ENCODE measurements at places on chromosomes 3 and 15.

DNA sequence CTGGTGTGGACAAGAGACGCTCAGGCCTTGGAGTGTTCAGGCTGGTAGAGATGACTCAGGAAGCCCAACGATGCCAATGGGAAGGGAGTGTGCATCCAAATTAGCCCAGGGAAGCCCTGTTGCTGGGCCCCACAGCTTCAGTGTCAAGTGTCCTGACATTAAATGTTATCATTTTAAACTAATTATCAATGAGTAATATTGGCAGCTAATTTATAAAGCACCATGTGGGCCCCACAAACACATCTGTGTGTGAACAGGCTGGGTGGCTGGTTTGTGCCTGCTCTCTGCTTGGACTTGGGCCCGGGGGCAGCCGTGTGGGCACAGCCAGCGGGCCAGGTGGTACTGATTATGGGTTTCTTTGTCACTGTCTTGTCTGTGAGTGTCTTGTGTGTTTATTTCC, 15.0 kb downstream of the FBLN2 start:
- no peak for DNase-seq

DNA sequence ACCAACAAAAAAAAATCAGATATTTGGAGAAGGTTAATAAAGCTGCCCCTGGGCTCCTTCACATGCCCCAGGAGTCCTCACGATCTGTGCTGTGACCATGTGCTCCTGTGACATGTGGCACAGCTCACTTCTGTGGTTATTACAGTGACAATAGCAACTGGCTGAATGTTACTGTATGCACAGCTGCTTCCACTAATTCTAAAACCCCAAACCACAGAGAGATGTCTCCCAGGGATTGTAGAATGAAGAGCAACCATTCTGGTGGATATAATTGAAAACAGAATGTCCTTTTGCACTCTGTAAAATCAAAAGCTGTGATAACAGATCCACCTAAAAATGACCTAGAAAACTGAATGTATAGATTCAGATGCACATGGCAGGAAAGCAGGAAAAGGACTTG, 489.2 kb upstream of the CNTN4 start:
- DNase-seq: no peak

DNA sequence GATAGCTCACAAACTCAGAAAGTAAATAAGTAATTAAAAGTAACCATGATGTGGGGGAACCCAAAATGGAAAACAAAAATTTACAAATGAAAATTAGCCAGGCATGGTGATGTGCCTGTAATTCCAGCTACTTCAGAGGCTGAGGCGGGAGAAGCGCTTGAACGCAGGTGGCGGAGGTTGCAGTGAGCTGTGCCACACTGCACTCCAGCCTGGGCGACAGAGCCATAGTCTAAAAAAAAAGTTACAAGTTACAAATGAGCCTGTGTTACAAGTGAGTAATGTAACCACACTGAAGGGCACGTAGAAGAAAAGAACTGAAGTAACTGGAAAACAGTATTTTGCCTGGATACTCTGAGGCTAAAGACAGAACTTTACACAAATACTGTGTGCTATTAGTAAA, 11.3 kb downstream of the EXOSC7 start:
- DNase-seq: no peak

DNA sequence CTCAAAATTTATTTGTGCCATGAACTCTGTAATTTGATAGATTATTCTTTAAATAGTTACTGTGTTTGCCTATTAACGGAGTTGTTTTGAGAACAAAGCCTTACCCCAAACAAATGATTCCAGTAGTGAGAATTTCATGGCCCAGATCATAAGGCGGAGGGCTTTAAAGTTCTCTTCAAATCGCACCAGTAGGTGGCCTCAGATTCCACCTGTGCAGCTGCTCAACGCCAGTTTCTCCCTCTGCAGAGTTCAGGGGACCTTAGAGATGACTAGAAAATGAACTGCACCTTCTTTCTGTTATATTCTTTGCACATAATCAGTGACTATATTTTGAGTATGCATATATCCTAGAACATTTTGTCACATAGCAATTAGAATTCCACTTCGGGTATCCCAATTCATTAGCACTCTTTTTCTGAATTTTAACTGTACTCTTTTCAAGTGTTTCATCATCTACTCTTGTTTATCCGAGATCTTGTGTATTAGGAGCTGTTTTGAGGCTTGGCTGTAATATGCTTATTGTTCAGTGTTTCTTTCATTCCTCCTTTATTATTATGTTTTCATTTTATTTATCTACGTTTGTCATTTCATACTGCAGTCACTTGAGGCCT, 232.6 kb upstream of the CHRM5 start:
- peak; percentile 11 for DNase-seq

- DNase-seq: no peak
Observed at GRCh38 chr3:69370156-69370883, 15.6 kb downstream of the FRMD4B start.

DNA sequence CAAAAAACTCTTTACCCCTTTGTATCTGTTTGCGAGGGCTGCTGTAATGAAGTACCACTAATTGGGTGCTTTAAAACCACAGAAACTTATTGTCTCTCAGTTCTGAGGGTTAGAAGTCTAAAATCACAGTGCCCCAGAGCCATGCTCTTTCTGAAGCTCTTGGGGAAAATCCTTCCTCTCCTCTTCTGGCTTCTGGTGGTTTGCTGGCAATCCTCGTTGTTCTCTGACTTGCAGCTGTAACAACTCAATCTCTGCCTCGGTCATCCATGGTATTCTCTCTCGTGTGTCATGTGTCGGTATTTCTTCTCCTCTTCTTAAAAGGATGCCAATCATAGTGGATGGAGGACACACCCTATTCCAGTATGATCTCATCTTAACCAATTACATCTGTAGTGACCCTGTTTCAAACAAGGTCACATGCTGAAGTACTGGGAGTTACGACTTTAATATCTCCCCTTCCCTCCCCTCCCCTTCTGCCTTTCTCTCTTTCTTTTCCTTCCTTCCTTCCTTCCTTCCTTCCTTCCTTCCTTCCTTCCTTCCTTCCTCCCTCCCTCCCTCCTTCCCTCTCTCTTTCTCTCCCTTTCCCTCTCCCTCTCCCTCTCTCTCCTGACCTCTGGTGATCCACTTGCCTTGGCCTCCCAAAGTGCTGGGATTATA, 6.5 kb upstream of the ARL8B start:
- no peak for DNase-seq

DNA sequence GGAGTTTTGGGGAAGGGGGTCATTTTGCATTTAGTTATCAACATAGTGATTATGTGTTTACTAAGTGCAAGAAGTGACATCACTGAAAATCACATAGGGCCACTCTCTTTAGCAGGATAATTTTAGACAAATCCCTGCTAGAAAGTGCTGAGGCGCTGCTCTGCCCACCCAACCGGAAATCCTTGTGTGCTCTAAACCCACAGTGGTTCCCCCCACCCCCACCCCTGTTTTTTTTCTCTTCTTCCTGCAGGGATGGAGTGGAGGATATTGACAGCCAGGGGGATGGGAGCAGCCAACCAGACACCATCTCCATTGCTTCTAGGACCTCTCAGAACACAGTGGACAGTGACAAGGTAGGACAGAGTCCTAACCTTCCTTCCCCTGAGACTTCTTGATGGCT, 234.2 kb upstream of the UMPS start:
- no peak for DNase-seq

- DNase-seq: peak; percentile 14
Observed at GRCh38 chr3:52240059-52240885, 1.3 kb upstream of the TWF2 start.

DNA sequence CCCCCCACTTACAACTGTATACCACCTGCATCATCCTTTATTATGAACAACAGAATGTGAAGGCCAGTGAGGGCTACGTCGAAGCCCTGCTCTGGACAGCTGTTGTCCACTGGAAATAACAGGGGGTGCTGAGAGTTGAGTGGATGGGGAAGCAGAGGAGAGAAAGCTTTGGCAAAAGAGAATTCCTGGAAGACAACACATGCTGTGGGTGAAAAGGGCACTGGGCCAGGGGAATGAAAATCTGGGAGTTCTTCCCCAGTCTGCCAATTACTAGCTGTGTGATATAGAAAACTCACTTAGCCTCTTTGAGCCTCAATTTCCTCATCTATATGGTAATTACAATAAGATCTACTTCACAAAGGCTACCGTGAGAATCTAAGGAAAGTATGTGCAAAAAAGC, 40.7 kb downstream of the FSTL1 start:
- DNase-seq: no peak

- no peak for DNase-seq
Observed at GRCh38 chr15:45534821-45535220, 12.3 kb upstream of the SLC30A4 start.

- peak; percentile 41 for DNase-seq
Observed at GRCh38 chr3:120561251-120562045, 34.7 kb upstream of the NDUFB4 start.

GRCh38 chr3:10822708-10823515, 6.9 kb downstream of the SLC6A11 start:
- no peak for DNase-seq

DNA sequence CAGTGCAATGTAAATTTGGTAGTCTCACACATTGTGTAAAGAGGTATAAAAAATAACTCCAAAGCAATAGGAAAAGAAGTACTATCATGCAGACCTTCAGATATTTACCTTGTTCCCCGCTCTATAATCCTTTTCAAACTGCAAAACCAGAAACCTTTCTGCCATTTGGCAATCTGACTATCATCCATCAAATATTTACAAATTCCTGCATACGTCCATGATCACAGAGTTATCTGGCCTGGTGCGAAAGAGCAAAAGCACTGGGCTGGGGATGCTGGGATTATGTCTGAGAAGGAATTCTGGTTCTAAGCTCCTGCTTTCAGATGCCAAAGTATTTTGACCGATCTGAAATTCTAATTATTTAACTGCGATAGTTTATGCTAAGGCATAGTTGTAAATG, 143.1 kb downstream of the RORA start:
- DNase-seq: no peak

DNA sequence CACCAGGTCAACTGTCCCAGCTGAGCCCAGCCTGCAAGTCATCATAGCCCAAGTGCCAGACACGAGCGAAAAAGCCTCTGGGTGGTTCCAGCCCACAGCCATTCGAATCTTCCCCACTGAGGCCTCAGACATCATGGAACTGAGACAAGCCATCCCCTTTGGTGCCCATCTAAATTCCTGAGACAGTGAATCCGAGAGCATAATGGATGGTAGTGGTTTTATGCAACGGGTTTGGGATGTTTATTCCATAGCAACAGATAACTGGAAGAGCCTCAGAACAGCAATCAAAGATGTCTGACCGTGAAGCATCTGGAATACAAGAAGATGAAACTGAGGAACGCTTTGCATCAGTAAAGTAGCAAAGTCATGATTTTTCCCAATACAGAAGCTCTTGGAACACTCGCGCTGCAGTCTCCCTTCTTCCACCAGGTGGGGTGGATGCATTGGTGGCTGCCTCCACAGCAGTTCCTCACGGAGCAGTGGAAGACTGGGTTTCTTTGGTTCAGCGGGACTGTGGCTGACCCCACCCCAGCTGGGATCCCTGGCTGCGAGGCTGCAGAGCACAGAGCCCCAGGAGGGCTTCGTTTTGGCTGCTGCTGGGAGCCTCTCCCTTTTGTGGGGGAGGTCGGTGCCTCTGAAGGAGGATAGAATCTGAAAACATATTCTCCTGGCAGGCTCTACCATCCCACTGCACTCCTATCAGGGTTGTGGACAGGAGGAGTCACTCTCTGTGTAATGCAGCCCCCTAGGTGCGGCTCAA, 26.4 kb upstream of the PDE8A start:
- peak; percentile 36 for DNase-seq

- no peak for DNase-seq
Observed at GRCh38 chr3:129529436-129530210, 1.2 kb downstream of the RHO start.

- DNase-seq: no peak
Observed at GRCh38 chr15:74830868-74831267, 4.4 kb downstream of the CPLX3 start.

DNA sequence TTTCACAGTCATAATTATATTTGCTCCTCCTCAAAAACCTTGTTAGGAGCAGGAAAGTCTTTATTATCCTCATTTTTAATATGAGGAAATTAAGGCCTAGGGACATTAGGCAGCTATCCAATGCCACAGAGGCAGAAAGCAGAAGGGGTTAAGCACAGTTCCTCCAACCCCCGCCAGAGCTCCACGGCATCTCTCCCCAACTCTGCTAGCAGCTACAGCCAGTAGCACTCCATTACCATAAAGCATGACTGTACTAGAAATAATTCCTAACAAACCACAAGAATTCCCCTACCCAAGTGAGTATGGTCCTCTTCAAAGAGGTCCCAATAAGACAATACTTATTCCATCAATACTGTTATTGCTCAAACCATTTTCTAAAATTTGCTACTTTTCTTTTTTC, 9.8 kb downstream of the HEG1 start:
- peak; percentile 76 for DNase-seq

GRCh38 chr15:98858610-98859023, 149.0 kb downstream of the PGPEP1L start:
- DNase-seq: no peak

DNA sequence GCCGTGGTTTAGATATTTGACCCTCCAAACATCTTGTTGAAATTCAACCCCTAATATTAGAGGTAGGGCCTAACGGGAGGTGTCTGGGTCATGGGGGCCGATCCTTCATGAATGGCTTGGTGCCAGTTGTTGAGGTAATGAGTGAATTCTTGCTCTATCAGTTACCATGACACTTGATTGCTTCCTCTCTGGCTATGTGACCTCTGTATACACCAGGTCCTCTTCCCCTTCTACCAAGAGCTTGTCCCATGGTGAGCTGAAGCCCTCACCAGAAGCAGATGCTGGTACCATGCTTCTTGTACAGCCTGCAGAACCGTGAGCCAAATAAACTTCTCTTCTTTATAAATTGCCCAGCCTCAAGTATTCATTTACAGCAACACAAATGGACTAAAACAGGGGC, 41.8 kb upstream of the TIPARP start:
- no peak for DNase-seq

DNA sequence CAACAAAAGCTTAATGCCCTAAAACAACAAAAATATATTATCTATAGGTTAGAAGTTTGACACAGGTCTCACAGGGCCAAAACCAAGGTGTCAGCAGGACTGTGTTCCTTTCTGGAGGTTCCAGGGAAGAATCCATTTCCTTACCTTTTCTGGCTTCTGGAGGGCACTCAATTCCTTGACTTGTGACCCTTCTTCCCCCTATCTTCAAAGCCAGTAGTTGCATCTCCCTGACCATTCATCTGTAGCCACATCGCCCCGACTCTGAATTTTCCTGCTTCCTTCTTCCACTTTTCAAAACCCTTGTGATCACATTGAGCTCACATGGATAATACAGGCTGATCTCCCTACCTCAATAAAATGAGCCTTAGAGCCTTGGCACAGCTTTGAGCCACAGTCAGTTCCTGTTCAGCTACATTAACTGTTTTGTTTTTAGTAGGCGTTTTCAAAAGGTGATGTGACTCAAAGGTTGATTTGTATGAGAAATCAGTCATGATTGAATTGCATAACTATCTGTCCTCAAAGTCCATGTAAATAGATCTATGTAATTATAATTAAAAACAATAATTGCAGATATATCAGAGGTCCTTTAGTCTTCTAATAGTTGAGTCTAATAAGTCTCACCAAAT, 12.4 kb downstream of the PFN2 start:
- DNase-seq: no peak

- no peak for DNase-seq
Observed at GRCh38 chr15:81191701-81192100, 5.0 kb upstream of the IL16 start.
